Kidney tubule cell (primary cell): ENCODE measurements at places on chromosomes 13 and 19.
A peak's percentile ranks its signal among the peaks of the same experiment; 100 is the strongest.

- DNase-seq, result no peak
Observed at GRCh38 chr19:44810234-44811121, 1.6 kb downstream of the BCAM start.

DNA sequence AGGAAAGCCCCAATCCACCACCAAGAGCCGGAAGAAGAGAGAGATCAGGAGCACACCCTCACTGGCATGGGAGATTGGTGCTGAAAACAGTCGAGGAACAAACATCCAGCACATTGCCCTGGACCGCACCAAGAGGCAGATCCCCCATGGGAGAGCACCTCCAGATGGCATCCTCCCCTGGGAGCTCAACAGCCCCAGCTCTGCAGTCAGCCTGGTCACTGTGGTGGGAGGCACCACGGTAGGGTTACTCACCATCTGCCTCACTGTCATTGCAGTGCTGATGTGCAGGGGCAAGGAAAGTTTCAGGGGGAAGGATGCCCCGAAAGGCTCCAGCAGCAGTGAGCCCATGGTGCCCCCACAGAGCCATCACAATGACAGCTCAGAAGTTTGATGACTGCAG lies 110.2 kb downstream of the STOML3 start:
- no peak for DNase-seq

DNA sequence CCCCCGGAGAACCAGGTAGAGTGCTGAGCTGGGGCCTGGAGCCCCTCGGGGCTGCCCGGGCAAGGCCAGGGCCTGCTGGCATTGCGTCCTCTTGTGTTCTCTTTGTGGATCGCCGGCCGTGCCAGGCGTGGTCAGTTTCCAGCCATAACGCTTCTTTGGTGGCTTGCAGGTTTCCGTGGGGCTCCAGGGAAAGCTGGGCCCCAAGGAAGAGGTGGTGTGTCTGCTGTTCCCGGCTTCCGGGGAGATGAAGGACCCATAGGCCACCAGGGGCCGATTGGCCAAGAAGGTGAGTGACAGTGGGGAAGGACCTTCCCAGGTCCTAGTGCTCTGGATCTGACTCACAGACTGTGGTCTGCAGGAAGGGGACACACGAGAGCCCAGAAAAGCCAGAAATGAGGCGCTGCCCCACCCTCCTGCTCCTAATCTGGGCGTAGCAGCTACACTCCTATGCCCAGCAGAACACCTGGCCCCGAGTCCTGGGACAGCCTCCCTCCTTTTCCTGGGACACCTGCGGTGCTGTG lies 57.5 kb downstream of the RAB20 start:
- no peak for DNase-seq

DNA sequence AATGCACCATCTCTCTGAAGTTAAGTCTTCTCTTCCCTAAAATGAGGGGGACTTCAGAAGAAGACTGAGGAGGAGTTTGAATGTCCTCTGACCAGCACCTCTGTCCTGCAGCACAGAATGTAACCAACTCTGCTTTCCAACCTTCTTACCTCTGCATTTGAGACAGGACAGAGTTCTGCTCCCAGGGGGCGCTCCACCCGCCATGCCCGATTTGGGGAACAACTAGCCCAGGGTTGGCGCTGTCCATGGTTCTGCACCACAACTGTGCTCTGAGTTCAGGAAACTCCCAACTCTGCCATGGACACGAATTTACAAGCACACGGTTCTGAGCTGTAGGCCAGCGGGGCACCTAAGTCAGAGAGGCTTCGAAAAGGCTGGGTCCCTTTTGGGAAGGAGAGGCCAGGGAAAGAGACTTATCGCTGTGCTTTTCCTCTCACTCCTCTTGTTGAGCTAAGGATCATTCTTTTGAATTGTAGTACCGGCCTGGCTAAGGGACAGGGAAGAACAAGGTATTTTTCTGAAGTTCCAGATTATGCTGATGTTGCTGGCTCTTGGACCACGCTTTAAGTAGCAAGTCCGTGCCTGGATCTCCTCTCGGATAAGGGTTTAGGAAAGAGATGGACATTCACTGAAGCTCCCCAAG lies 22.2 kb downstream of the SIGLEC5 start:
- peak; percentile 66 for DNase-seq

GRCh38 chr19:10092648-10093294 lies 6.7 kb downstream of the SHFL start:
- DNase-seq, result no peak

- peak; percentile 31 for DNase-seq
Observed at GRCh38 chr13:97574926-97575325, 141.0 kb downstream of the RAP2A start.

DNA sequence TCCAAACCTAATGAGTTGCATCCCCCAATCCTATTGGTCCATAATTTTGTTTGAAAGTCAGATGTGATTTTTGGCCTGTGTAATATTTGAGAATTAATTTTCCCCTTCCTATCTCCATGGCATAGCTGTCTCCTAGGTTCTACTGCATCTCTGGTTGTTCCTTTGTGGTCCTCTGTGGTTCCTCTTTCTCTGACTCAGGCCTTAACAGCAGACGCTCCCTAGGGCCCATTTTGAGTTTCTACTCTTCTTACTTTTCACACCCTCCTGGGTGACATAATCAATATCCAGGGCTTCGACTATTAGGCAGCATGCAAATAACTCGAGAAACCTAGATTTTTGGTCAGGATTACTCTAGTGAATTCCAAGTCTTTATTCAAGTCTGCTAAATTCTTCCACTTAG lies 160.7 kb downstream of the RFC3 start:
- no peak for DNase-seq

GRCh38 chr19:810883-811489 lies 10.8 kb downstream of the PLPPR3 start:
- no peak for DNase-seq

- DNase-seq, result no peak
Observed at GRCh38 chr19:2923510-2923909, 21.3 kb downstream of the ZNF77 start.

- DNase-seq, result no peak
Observed at GRCh38 chr13:56515441-56515840, 625.3 kb upstream of the PRR20A start.

- DNase-seq, result no peak
Observed at GRCh38 chr19:46630586-46631205, 5.3 kb downstream of the GNG8 start.

GRCh38 chr13:28530729-28531076 lies 35.8 kb upstream of the FLT1 start:
- DNase-seq, result peak; percentile 6

GRCh38 chr13:97353927-97354675 lies 79.9 kb upstream of the RAP2A start:
- DNase-seq, result peak; percentile 72

GRCh38 chr19:1841209-1841924 lies 6.9 kb downstream of the REXO1 start:
- no peak for DNase-seq

- DNase-seq, result no peak
Observed at GRCh38 chr19:17881701-17882100, 10.0 kb downstream of the SLC5A5 start.

- peak; percentile 60 for DNase-seq
Observed at GRCh38 chr19:4811328-4812131, 20.0 kb downstream of the TICAM1 start.

DNA sequence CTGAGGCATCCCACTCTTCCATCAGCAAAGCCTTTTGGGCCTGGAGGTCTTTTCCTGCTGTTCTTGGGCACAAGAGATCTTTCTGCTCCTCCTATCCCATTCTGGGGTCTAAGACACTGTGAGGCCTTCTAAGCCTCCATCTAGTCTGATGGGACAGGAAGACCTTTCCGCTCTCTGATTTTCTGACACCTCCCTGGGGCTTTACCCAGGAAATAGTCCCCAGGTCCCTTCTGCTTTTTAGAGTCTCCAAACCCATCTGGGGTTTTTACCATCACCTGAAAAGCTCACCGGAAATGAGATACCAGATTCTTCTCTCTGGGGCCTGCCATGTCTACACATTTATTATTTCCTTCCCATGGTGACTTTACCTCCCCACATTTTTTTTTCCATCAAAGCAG lies 21.1 kb downstream of the CLEC17A start:
- no peak for DNase-seq

DNA sequence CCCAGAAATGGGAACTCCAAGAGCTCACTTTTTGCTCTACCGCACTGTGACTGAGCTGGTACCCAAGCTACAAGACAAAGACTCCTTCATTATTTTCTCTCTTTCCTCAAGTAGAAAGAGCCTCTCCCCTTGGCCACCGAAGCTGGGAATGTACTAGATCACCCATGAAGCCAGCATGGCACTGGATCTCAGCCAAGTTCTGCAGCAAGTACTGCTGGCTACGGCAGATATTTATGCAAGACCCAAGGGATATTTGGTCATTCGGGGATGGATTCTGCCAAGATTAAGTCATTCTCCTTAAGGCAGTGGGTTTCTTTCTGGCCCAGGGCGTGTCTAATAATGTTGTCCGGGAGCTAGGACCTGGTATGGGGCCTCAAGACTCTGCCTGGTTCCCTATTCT lies 633.5 kb downstream of the SLITRK1 start:
- DNase-seq, result no peak
